ENCODE measurements at places on chromosomes 16 and 17. TPM values are rescaled to one million over a fixed set of nuclear protein-coding genes. Genes with fewer than 3 reads are reported as not detected.

GRCh38 chr16:78984324-78984723, 616.2 kb downstream of the MAF start:
- no peak for DNase-seq

DNA sequence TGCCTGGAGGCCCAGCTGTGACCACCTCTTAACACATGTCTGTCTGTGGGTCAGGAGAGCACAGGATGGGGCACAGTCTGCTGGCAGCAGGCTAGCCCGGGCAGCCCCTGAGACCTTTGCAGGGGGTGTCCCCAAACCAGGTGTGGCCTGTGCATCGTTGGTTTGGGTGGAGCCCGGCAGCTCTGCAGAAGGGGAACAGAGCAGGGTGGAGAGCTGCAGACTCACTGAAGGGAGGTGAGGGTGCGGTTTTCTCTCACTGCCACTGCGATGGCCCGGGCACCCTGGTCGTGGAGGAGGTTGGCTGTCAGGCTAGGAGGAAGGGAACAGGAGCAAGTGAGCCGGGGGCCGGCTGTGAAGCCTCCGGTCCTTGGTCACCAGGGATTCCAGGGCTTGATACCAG, 28.8 kb downstream of the NLRC3 start:
- DNase-seq: no peak

- DNase-seq: no peak
Observed at GRCh38 chr17:80908211-80908610, 83.4 kb upstream of the CHMP6 start.

The CHST5 gene
- total RNA-seq: not detected

- no peak for DNase-seq
Observed at GRCh38 chr16:73711406-73712080, 585.1 kb upstream of the PSMD7 start.

- DNase-seq: no peak
Observed at GRCh38 chr16:81817789-81818567, 38.9 kb downstream of the PLCG2 start.

The CTRB1 gene
- not detected for total RNA-seq
